ENCODE measurements at places on chromosomes 3 and 15.
A peak's percentile ranks its signal among the peaks of the same experiment; 100 is the strongest.

- no peak for DNase-seq
Measured at GRCh38 chr3:14236902-14237301, 58.3 kb downstream of the LSM3 start.

- no peak for DNase-seq
Measured at GRCh38 chr3:87287011-87287410, 10.6 kb upstream of the POU1F1 start.

- DNase-seq: no peak
Measured at GRCh38 chr3:32376115-32376514, 15.5 kb upstream of the CMTM7 start.

DNA sequence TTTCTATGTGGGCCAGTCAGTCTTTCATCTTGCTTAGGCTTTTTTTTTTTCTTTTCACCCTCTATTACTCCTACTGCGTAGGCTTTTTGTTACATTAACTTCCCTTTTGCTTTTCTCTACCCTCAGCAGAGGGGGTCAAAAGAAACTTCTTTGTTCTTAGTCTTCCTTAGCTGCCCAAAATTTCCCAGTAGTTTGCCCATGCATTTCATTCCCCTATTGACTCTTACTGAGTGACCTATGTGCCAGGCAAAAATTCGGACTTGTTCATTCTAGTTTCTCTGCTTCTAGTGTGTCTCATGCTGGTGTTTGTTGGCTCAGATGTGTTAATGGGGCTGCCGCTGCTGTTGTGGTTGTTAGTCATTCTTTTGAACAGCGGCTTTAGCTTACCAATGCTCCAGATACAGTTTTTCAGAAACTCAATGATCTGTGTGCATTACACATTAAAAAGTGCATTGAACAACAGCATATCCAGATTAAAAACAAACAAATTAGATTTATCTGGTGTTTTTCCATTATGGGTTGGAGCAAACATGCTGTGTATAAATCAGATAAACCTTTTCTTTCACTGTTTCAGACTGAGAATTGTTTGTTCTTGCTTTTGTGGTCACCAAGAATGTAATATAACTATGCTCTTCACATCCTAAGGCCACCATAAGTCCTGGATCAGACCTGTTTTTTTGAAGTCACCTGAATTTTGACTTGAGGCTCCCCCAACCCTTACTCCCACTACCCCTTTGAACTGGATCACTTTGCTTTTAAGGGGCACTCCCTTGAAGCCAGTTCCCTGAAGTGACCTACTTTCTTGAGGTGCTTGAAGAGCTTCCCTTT lies 43.1 kb downstream of the PDE8A start:
- DNase-seq: no peak

DNA sequence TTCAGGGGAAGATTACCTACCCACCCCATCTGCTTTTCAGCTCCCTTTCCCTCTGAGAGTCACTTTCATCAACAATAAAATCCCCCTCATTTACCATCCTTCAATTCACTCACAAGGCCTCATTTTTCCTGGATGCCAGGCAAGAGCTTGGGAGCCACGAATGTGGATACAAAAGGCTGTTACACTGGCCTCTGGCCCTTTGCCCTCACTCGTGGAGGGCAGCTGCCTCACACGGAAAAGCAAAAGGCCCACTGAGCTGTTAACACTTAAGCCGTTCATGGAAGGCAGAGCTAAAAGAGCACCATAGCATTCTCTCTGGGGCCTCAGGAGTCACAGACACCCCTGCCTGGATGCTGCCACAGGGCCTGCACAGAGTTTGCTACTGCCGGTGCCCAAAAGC lies 102.4 kb upstream of the TUSC7 start:
- DNase-seq: no peak

DNA sequence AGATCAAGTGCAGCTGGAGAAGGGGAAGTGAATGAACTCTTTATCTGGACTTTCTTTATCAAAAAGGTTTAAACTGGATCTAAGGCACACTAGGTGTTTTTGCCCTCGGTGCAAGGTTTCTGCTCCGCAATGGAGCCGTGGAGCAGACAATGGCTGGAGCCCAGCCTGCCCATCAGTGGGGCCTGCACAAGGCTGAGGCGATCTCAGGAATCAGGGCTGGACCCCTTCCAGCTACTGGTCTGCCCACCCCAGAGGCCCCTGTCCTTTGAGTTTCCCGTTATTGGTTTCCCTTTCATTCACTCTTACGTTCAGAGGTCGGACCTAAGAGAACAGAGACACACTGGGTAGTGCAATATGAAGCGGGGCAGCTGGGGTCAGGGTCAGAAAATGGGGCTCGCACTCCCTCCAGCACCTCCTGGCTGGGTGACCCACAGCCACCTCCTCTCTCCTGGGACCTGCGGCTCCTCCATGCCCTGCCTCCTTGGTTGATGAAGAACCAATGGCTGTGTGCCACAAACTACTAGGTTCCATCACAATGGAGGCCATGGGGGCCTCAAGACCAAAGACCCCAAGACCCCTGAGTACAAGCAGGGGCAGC lies 164.6 kb downstream of the CHSY1 start:
- DNase-seq: no peak

DNA sequence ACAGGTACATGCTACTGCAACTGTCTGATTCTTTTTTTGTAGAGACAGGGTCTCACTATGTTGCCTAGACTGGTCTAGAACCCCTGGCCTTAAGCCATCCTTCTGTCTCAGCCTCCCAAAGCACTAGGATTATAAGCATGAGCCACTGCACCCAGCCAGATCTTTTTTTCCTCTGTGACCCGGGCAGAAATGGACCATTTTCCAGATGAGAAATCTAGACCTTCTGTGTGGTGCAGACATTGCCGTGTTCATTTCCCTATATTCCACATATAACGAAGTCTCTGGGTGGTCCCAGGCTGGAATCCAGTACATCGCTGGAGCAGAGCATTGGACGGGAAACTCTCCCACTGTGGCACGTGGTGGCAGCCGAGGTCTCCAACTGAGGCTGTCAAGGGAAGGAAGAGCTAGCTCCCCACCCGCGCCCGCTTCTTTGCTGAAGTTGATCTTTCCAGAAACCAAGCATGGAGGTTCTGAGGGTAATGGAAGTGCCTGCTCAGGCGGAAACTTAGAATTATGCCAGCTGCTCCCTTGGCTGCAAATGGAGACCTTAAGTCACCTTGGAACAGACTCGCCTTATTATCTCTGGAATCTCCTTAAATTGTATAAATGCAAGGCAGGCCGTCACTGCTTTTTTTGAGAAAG lies 23.1 kb upstream of the TXNRD3 start:
- no peak for DNase-seq

DNA sequence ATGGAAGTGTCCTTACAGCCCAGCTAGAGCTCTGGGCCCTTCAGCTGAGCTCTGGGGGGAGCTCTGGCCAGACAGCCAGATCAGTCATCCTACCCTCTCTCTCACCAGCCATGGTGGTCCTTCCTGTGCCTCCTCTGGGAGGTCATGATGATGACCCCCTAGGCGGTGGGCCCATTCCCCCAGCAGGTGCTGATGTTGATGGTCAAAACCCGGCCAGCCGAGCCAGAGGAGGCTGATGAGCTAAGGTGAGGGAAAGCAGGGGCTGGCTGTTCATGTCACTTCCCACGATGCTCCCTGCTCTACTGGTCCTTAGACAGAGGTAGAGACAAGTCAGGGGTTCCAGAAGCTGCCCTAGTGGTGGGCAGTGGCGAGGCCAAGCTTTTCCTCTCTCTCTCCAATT lies 35.0 kb downstream of the GRAMD2A start:
- no peak for DNase-seq

- no peak for DNase-seq
Measured at GRCh38 chr15:40550341-40551037, 14.4 kb downstream of the CCDC32 start.

- no peak for DNase-seq
Measured at GRCh38 chr15:57751177-57751800, 44.8 kb downstream of the POLR2M start.

DNA sequence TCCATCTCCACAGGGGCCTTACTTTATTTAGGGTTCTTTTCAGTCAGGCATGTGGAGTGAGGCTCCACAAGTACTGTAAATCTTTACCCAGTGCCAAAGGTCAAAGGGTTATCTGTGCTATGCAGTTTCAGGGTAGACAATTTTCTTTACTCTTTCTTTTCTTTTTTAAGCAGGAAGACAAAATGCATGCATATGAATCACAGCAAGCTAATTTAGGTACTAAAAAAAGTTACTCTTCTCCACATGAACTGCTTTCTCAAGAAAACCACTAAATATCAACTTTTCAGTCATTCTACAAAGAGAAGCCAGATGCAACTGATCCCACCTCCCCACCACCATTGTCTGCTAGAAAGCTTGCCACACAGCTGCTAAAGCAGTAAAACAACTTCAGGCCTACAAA lies 73.3 kb upstream of the PYGO1 start:
- DNase-seq: no peak

GRCh38 chr15:25186411-25186810 lies 231.6 kb downstream of the SNRPN start:
- no peak for DNase-seq

DNA sequence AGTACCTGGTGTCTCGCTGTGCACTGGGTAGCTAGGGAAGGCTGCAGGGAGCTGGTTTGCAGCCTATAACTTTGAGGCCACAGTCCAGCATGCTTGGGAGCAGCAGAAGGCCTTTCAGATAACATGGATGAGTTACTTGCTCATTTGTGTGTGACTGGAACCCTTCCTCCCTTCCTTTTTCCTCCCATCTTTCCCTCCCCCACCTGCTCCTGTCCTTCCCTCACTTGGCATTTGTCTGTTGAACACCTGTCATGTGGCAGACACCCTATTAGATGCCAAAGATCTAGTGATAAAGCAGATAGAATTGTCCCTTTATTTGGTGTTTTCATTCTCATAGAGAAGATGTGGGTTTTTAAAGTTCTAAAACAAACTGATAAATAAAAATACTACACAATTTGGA lies 71.6 kb downstream of the LRTM1 start:
- no peak for DNase-seq

DNA sequence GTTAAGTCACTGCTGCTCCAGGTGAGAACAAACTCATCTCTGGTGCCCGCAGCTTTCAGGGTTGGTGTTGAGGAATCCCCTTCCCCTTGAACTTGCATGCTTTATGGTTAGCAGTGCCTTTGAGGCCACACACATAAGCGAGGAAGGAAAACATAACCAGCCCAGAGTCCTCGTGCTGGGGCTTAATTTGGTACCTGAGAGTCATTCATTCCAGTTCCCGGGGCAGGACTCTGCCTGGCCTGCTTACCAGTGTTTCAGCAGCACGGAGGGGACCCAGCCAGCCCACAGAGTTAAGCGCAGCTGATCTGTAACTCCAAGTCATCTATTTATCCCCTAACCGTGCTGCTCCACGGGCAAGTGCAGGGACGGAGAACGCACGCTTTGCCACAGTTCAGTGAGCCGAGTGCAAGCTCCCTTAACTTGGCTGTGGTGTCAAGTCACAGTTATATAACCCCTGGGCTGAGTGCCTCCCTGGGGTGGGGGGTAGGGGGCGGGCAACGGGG lies 302.3 kb upstream of the ICE2 start:
- no peak for DNase-seq

- DNase-seq: no peak
Measured at GRCh38 chr15:60090747-60091146, 86.6 kb downstream of the FOXB1 start.

DNA sequence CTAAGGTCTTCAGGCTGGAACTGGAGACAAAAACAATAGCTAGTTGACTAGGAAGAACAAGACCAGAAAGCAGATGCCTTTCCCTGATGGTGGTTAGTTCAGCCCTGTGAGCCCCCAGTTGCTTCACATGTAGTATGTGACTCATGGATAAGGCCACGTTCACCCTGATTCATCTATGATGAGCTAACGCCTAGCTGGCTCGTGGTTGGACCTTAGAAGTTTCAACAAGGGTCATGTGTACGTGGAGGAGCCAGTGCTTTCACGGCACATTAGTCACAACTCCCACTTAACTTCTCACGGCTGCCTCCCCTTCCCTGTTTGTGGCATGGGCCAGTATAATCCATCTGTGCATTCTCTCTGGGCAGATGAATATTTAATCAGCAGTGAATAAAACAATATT lies 20.6 kb downstream of the COL8A1 start:
- no peak for DNase-seq

GRCh38 chr3:177512945-177513814 lies 315.9 kb upstream of the TBL1XR1 start:
- DNase-seq: no peak

DNA sequence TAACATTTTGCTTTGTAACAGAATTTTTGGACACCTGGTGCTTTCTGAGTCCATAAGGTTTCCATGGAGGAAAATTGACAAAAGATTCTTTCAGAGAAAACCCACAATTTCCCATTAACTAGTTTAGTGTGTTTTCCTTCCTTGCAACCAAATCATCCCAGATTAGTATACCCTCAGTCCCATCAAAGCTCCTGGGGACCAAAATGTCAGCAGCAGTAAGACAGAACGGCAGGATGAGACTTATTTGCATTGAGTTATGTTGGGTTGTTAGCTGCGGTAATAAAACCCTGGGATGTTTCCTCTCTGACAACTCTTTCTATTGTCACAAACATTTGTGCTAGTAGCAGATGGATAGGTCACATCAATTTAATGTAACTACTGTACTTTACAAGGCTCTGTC lies 32.4 kb upstream of the VPS33B start:
- no peak for DNase-seq

GRCh38 chr15:89760303-89761008 lies 9.4 kb upstream of the MESP1 start:
- peak; percentile 76 for DNase-seq

DNA sequence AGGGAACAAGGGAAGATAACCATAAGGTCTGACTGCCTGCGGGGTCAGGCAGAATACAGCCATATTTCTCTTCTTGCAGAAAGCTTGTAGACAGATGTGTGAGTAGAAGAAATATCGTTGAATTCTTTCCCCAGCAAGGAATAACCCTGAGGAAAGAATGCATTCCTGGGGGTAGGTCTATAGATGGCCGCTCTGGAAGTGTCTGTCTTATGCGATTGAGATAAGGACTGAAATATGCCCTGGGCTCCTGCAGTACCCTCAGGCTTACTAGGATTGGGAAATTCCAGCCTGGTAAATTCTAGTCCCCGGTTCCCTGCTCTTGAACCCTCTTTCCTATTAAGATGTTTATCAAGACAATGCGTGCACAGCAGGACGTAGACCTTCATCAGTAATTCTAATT lies 15.8 kb upstream of the SST start:
- DNase-seq: no peak

DNA sequence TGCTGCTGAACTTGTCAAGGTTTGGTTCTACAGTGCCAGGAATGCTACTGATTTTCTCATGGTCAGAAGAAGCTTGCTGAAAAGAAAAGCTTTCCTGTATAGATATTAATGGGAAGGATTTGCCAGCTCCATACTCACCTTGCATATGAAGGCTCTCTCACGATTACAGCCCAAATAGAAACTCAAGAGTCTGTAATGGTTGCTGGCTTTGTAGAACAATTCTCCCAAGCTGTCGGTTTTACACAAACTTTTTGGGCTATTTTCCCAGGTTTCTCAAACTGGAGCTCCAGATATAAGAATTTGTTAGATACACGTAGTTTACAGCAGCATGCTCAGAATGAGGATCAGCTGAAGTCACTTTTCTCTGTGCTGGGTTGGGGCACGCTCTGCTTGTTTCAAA lies 30.1 kb upstream of the LRRC3B start:
- DNase-seq: no peak

- DNase-seq: no peak
Measured at GRCh38 chr15:39593071-39593655, 12.3 kb downstream of the THBS1 start.

- peak; percentile 69 for DNase-seq
Measured at GRCh38 chr3:4976109-4976508, 3.1 kb upstream of the BHLHE40 start.
